ENCODE measurements at places on chromosomes 7 and 10.

DNA sequence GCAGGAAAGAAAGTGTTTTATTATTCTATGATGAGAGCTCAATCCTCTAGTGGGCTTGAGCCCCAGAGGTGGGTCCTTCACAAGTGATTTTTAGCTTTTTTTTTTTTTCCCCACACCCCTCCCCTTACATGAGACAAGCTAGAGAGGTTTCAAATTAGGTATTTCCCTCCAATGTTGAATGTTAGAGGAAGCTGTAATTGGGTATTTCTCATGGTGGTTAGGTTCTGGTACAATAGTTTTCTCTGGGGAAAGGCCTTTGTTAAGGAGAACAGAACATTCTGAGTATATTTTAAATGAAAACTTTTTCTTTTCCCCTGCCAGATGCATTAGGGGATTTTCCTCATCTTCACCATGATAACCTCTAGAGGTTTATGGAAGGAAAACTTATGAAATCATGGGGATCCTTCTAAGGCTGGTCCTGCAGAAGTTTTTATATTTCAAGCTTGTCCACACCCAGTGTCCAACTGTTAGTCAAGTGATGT is 1039.7 kb downstream of the NRG3 start:
- no peak for DNase-seq

DNA sequence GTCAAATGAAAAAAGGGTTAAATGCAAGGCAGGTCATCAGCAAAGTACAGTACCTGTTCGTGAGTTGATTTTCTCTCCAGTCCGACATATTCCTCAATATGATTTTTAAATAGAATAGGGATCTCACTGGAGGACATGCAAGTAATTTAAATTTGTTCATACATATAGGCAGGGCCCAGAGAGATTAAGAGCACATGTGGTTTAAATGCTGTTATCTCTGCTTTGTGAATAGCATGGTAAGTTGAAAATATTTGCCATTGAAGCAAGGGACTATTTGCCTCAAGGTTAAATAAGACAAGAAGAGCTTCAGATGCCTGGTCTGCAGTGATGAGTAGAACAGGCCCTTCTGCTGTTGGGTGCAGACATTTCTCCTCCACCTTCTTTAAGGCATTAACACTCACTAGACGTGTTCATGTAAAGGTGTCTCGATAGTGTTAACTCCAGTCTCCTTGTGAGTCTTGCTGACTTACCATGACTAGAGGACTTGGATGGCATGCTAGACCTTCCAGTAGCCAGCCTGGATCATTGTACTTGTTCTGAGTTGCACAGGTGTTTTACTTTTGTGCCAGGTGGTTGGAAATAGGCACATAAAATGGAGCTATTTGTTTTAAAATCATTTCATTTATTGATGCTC is 15.6 kb upstream of the AKR1C3 start:
- no peak for DNase-seq

DNA sequence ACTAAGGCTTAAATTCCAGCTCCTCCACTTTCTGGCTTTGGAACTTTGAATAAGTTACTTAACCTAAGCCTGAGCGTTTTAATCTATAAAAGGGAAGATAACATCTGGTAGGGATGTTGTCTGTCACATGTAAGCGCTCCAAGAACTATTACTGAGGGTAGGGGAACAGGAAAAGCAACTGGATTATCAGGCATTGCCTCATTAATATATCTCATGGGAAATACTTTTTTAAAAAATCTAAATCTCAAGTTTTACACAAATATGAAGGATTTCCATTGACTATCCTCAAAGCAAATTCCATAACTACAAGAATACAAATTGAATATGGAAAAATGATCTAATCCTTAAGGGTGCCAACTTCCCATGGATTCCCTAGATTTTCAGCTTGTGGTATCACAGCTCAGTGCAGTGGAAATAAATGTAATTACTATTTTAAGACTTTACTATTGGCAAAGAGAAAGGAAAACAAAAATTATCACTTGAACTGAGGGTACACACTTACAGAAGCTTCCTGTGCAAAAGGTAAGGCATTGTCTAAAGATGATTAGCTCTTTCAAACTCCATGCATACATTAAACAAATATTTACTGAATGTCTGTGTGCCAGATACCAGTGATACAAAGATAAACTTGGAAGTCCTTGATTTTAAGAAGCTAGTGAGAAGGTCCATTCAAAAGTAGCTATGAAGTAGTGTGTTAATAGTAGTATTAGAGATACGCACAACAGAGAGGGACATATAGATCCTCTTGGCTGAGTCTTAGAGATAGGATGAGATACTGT is 38.4 kb downstream of the NT5C2 start:
- DNase-seq = no peak

GRCh38 chr10:130745251-130745650 is 566.3 kb downstream of the TCERG1L start:
- DNase-seq = no peak

GRCh38 chr10:112471878-112472487 is 25.0 kb downstream of the VTI1A start:
- no peak for DNase-seq

DNA sequence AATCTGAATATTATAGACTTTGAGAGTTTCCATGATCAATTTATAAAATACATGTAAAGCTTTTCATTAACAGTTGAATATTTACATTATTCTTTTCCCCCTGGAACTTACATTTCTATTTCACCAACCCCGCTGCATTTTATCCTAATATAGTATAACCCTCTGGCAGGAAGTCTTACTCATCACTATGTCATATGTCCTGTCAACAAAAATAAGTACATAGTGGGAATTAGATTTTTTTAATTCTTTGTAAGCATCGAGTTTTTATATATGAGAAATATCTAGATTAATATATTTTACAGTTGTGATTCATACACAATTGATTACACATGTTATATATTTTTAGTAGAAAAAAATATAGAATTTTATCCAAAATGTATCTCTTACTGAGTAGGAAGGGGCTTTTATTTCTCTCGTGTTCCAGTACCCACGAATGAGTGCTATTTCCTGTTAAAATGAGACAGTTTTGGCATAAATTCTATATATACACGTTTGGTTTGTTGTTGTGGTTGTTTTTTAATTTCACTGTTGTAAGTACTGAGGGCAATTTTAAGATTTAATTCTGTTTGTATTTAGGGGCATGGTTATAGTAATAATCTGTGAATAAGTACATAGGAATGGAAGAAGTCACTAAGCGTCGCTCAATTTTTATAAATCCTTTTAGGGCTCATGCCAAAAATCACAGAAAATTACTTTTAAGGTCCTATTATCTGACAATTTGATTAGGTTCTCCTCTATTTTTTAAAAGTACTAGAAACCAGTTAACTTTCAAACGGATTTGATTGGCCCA is 87.1 kb downstream of the HECW1 start:
- DNase-seq = no peak

DNA sequence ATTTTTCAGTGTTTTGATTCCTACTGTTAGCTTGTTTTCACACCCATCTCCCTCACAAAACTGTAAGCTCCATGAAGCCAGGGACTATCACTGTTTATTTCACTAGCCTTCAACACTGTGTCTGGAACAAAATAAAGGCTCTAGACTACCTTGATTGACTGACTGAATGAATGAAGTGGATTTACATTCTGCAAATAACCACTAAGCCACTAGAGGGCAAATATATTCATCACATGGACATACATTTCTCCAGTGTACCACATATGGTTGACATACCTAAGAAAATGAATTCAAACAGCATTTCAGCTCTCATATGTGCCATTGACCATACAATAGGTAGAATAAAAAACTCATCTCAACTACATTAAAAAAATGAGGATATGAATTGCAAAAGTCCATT is 185.9 kb downstream of the RAB11FIP2 start:
- DNase-seq = no peak

DNA sequence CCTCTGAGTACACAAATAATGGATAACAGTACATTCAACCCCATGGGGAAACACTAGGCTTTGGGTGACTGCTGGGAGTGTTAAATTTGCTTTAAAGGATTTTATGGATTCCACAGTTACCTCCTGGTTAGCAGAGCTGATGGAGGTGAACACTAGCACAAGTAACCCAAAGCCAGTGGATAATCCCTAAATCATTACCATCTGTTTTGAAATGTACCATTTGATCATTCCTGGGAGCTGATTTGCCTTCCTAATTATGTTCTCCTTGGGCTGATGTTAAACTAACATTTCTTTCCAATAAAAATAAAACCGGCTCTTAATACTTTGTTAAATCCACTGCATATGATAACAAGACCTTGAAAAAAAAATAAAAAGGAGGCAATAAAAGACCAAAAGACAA is 493.9 kb downstream of the PLXNA4 start:
- DNase-seq = no peak

DNA sequence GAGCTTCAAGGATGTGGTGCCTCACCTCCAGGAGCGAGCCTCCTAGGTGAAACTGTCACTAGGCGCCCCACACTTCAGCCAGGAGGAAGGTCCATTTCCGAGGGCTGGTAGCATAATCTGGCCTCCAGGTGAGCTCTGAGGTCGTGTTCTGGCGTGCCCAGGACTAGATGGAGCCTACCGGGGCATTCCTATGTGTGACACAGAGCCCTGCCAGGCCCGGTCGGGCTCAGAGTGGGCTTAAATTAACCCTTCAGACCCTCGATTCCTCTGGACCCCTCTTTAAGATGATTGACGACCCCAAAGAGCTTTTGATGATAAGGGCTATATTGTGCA is 233.1 kb downstream of the EBF3 start:
- no peak for DNase-seq

- DNase-seq = no peak
Observed at GRCh38 chr10:106440355-106440754, 724.2 kb downstream of the SORCS1 start.

GRCh38 chr7:24728503-24729364 is 28.5 kb downstream of the GSDME start:
- DNase-seq = peak; percentile 8

DNA sequence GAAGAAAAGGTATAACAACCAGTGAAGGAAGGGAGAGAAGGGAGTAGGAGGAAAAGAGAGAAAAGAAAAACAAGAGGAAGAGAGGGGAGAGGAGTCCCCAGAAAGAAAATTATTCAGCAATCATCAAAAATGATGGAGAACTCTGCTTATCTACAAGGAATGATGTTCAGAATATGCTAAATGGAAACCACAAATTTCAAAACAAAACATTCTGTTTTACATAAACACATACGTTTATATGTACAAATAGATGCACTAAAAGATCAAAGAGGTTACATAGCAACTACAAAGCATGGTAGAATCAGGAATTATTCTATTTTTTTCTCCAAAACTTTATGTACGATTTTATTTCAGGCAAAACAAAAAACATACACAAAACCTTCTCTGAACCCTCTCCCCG is 91.9 kb downstream of the FAM13C start:
- DNase-seq = no peak
